Chondrocyte (in vitro differentiated cells): ENCODE measurements at places on chromosomes 12 and 14. TPM values are rescaled to one million over a fixed set of nuclear protein-coding genes. Genes with fewer than 3 reads are reported as not detected.

- no peak for DNase-seq
Observed at GRCh38 chr14:23143911-23144310, 24.9 kb upstream of the CEBPE start.

- DNase-seq: no peak
Observed at GRCh38 chr14:68794851-68795596, 2.2 kb upstream of the ZFP36L1 start.

DNA sequence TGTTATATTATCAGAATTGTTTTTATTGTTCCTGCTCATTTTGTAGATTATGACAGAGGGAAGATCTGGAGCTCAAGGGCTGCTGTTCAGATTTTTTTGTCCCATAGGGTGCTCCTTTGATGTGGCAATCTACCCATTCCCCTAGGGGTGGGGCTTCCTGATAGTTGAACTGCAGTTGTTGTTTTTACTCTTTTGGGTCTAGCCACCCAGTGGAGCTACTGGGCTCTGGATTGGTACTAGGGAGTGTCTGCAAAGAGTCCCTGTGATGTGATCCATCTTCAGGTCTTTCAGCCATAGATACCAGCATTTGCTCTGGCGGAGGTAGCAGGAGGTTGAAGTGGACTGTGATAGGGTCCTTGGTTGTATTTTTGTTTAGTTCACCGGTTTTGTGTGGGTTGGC lies 57.9 kb upstream of the SLCO1B1 start:
- no peak for DNase-seq

The CPM gene
- total RNA-seq: 0.29 to 1.3 TPM (median 0.67 TPM) in 3 replicates

The PLBD1 gene
- 2.4 to 5.5 TPM (median 4.1 TPM) in 3 replicates for total RNA-seq
